ENCODE measurements at places on chromosomes 4 and X. TPM values are rescaled to one million over a fixed set of nuclear protein-coding genes. Genes with fewer than 3 reads are reported as not detected.

FSTL5 gene
- total RNA-seq: not detected

BRS3 gene
- total RNA-seq: not detected

HSFX1 gene
- total RNA-seq: not detected

SLC6A8 gene
- total RNA-seq: 1.0 TPM

STIM2 gene
- 51.0 TPM for total RNA-seq

CLCN3 gene
- total RNA-seq: 23.3 TPM

HTT gene
- total RNA-seq: 54.7 TPM

ZNF185 gene
- 0.96 TPM for total RNA-seq

NHS gene
- 11.3 TPM for total RNA-seq

NUDT11 gene
- 2.0 TPM for total RNA-seq

RBM46 gene
- total RNA-seq: not detected

ZFP92 gene
- total RNA-seq: 1.7 TPM

AKAP17A gene
- 73.0 TPM for total RNA-seq

STATH gene
- total RNA-seq: not detected

WNK3 gene
- 0.13 TPM for total RNA-seq

GPR50 gene
- not detected for total RNA-seq

CPXCR1 gene
- not detected for total RNA-seq

HPGD gene
- total RNA-seq: 1.6 TPM

TMEM154 gene
- 11.5 TPM for total RNA-seq

ARHGAP10 gene
- 9.7 TPM for total RNA-seq

SMARCA1 gene
- total RNA-seq: 0.11 TPM

MYOZ2 gene
- not detected for total RNA-seq

APLN gene
- total RNA-seq: 0.11 TPM

IGSF1 gene
- total RNA-seq: not detected

SMIM31 gene
- not detected for total RNA-seq

IL13RA2 gene
- total RNA-seq: not detected

SRPK3 gene
- total RNA-seq: not detected

AFAP1 gene
- 18.4 TPM for total RNA-seq

LRAT gene
- not detected for total RNA-seq

CYTL1 gene
- total RNA-seq: not detected

SYNPO2 gene
- total RNA-seq: 0.16 TPM

GLOD5 gene
- not detected for total RNA-seq

SMPX gene
- not detected for total RNA-seq

FAM114A1 gene
- not detected for total RNA-seq

RENBP gene
- total RNA-seq: 4.6 TPM

All from CD8-positive, alpha-beta memory T cell (primary cell).